ENCODE measurements at places on chromosomes 6 and 20. TPM values are rescaled to one million over a fixed set of nuclear protein-coding genes. Genes with fewer than 3 reads are reported as not detected.

DNA sequence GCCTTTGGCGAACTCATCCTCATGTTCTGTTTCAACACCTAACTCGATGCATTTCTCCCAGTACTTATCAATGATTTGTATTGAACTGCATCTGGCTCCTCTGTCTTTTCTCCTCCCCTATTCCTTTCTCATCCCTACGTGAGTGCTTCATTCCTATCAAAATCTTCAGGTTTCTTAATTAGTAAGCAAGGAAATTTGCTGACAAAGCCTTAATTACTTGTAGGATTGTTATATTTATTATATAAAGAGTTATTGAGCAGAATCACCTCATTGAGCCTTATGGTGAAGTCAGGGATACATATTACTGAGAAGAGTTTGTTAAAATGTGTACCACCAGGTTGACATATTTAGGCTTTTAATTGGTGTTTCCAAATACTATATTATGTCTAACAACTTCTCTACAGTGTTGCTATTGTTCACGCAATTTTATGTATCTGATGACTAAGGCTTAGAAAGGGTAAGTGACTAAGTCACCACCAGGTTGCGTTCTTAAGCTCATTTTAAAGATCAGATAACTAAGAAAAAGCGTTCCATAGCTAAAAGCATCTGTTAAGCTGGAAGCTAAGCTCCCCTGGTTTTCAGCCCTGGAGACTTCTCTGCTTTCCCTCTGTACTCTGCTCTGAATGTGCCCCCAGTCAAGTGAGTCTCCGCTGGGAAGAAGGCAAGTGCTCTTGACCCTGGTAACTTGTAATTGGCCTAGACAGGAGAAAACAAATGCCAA is 18.9 kb downstream of the SCGN start:
- no peak for DNase-seq

DNA sequence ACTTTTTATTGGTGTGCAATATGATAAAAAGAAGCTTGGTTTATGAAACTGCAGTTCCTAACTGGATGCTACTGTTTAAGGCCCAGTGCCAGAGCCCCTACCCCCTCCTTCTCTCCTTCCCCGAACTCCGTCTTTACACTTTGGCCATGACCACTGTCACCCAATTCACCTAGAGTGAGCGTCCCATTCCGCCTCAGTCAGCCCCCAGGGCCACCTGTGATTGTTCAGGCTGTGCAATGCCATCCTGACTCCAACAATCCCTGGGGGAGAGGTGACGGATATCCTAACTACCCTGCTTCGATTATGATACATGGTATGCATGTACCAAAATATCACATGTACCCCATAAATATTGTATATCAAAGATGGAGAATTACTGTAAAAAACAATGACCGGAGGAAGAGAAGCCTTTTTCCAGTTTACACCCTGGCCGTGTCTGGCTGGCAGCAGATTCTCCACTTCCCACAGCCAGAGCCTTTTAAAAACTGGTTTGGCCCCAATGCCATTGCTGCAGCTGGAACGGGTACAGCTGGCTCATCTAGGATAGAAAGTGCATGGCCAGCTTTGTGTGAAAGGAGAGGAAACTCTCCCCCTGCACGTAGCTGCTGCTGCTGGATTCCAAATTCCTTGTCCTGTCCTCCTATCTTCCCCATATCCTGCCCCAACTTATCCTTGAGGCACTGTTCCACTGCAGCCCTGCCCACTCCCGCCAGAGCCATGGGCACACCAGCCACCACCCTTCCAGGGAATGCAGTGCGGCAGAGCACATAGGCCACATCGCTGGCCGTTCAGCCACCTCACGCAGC is 99.7 kb downstream of the JPH2 start:
- no peak for DNase-seq

GRCh38 chr6:124057461-124057860 is 253.8 kb downstream of the NKAIN2 start:
- DNase-seq, result no peak

DNA sequence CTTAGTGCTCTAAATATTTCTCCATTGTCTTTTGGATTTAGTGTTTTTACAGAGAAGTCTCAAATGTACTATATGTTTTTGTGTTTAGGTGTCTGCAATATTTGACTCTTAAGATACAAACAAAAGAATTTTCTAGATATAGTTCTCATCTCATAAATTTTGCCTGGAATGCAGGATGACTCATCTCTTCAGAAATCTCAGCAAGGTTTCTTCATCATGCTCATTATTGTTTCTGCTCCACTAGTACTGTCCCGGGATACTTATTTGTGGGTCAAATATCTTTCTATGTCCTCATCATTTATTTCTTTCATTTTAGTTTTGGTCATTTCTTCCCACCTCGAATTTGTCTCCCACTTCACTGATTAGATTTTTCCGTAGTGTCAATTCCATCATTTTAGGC is 9.5 kb downstream of the AHI1 start:
- no peak for DNase-seq

DNA sequence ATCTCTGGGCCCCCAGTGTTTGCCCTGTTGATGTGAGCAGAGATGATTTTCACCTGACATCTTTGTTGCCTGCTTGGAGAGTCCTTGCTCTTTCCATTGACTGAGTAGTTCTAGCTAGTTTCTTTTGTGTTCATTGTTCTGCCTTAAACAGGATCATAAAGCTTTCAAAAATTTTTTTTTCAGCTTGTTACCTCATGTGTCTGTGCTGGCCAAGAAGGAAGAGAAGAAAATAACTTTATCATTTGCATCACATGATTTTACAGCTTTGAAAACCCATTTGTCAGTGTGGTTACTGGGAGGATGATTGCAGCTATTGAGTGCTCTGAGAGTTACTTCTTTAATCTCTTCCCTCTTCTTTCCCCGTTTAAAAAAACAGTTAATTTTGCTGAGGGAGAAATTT is 16.0 kb downstream of the FOXO3 start:
- no peak for DNase-seq

- DNase-seq, result no peak
Measured at GRCh38 chr6:167565388-167565787, 240.5 kb downstream of the TTLL2 start.

DNA sequence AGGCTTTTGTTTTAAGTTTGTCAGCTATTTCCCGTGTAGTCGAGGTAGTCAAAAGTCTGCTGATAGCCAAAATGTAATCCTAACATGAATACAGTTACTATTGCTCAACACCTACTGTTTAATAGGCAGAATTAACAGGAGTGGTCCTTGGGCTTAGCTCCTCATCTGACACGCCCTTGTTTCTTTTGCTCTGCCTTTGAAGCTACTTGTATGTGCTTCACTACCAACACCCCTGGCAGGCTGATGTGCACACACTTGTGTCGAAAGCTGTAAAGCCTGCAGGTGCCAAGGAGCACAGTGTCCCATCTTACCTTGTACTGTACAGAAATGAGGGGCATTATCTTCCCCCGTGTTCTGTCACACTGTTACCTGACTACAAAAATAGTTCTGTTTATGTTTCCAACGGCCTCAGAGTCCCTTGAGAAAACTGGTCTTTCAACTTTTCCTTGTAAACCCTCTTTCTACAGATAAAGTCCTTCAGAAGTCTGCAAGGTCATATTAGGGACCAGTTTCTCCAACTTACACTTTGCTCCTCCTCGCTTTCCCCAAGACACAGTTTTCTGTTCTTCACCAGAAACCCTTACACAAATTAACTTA is 9.3 kb downstream of the SDHAF4 start:
- no peak for DNase-seq

GRCh38 chr6:111784433-111784832 is 88.8 kb downstream of the FYN start:
- DNase-seq, result no peak

SLC25A27 gene
- 22.9 TPM for polyA plus RNA-seq

CST11 gene
- polyA plus RNA-seq, result not detected
